ENCODE measurements at places on chromosomes 12 and 14.

GRCh38 chr12:114661245-114661644 is 22.7 kb downstream of the TBX3 start:
- DNase-seq: peak; percentile 25

DNA sequence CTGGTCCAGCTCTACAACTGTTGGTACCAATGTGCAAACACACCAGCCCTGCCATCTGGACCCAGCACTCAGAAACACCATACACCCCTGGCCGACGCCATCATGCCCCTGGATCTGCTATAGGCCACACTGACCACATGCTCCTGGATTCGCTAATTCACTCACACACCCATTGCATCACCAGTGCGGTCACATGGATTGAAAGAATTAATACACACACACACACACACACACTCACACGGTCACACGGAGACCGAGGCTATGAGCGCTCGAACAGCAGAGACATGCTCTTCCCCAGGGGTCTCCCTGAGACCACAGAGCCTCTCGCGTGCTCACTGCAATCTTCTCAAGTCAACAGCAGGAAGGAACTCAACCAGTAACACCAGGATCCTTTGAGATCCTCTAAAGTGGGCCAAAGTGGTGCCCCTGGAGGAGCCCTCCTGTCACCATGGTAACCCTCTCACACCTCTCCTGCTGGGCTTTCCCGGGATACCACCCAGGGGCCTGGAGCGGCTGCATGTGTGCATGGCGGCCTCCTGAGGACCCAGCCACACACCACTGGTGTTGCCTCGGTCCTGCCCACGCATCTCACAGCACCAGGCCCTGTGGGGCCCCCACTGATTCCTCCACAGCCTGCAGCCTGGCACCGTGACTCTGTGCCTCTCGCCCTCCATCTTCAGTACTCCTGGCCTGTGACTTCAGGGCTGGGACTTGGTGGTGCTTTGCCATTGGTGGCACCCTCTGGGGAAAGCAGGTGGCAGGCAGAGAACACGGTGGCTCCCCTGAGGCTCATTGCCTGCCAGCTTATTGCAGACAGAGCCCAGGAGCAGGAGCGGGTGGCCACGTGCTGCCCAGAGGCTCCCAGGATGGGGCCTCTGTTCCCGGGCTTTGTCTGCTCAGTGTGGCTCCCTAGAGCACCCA is 15.1 kb downstream of the LRTM2 start:
- no peak for DNase-seq

DNA sequence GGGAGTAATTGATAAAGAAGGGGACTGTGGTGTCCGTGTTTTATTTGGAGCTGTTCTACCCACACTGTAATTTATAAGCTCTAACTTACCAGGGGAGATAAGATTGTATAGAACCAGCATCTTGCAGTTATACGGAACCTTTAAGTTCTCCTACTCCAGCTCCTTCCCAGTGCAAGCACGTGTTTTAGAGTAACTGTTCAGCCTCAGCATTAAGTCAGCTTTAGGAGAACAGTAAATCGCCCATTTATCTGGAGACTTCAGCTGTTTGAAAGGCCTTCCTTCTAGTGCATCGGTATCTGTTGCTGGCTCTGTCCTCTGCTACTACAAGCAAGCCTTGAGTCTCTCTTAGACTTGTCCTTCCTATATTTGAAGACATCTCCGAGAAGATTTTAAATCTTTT is 95.6 kb downstream of the ETV6 start:
- peak; percentile 50 for DNase-seq

DNA sequence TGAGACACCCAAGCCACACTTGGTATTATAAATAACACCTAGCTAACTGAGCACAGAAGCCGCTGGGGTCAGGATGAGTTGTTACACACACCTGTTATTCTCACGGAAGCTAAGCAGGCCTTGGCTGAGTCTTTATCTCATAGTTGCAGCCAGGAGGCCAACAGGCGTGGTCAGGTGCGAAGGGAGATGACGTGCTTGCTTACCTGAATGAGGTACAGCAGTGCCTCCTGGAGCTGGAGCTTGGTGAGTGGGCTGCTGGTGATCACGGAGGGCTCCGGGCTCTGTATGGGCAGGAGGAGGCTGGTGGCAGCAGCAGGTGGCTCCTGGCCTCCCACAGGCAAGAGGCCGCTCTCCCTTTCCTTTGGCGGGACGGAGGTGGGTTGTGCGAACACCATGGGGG is 30.4 kb upstream of the CACNA2D4 start:
- DNase-seq: no peak

- no peak for DNase-seq
These were observed 140.7 kb upstream of the CCDC198 start for GRCh38 chr14:57634335-57634734.

- peak; percentile 58 for DNase-seq
These were observed 39.4 kb upstream of the PPP2R5C start for GRCh38 chr14:101721951-101722661.

DNA sequence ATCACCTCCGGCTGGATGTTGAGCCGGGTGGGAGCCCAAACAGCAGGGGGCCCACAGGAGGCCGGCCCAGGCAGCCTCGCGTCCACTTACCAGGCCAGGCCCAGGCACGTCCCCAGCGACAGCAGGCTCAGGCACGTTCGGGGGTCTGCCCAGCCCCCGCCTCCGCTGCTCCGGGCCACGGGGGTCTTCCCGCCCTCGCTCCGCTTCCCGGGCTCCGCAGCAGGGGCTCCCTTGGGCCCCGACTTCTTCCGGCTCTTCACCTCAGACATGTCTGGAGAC is 216 bp downstream of the IKBIP start:
- DNase-seq: no peak

DNA sequence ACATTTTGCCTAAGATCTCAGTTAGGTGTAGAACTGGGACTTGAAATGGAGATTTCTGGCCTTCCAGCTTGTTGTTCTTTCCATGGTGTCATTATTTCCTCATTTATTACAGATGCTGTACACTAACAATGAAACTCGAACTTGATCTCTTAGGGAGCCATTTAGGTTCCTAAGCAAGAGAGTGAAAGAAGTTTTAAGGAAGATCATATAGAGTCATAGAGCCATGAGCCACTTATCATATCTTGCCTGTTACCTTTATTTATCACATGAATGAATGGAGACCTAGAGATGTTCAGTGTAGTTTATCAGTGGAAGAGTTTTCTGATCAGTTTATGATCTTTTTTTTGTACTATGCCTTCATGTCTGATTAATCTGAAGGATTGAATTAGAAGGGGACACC is 9.9 kb downstream of the HELB start:
- DNase-seq: no peak

DNA sequence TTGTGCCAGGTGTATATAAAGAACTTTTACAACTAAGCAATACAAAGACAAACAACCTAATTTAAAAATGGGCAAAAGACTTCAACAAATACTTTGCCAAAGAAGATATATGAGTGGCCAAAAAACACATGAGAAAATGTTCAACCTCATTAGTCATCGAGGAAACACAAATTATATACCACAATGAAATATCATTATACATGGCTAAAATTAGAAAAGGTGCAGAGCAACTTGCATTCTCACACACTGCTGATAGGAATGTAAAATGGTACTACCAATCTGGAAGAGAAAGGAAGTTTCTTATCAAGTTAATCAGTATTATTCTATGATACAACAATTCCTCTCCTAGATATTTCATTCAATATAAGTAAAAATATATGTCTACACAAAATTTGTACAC is 131.6 kb upstream of the FRMD6 start:
- no peak for DNase-seq

DNA sequence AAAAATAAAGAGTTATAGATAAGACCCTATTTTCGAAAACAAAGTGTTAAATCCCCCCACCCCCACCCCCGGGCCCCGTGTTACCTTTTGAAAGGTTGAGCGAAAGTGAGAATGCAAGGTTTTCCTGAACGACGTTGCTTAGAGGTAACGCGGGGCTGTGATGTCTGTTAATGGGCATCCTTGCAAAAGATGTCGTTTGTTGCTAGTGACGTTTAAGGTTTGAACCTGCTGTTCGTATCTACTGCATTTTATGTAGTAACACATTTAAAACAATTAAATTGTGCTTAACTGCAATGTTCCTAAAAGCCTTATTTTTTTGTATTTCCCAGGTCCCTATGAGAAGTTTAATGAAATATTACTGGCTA is 1.2 kb downstream of the CPSF6 start:
- peak; percentile 28 for DNase-seq

DNA sequence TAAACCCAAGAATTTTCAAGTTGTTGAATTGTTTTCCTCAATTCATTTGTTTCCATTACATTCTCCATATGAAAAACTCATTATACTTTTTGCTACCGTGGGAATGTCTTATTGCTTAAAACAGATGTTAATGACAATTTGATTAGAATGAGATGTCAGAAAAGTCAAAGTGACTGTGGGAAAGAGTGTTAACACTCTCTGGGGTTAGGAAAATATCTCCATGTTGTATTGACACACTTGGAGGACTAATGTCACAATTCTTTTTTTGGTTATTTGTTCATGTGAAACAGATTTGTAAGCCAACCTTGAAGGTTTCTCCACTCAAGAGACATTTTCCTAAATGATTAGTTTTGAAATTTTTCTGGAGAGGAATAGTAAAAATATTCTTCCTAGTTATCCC is 47.2 kb upstream of the CMAS start:
- DNase-seq: no peak

DNA sequence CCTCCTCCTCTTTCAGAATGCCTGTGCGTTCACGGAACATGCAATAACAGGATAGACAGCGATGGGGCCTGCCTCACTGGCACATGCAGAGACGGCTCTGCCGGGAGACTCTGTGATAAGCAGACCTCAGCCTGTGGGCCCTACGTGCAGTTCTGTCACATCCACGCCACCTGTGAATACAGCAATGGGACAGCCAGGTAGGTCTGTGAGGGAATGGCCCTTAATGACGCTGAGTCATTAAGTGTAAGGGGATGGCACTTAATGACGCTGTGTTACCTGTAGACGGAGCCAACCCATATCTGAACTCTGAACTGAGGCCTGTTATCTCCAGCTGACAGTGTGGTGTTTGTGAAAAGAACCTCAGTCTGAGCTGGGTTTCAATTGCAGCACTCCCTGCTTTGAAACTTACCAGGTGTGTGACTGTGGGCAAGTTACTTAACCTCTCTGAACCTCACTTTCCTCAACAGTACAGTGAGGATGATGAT is 86.9 kb downstream of the STAB2 start:
- DNase-seq: no peak
